Stimulated activated CD8-positive, alpha-beta memory T cell treated with anti-CD3 and anti-CD28 coated beads, Interleukin-4, amount 100 ng/mL, for 48 hours (primary cell): ENCODE measurements at places on chromosomes 5 and 9.

DNA sequence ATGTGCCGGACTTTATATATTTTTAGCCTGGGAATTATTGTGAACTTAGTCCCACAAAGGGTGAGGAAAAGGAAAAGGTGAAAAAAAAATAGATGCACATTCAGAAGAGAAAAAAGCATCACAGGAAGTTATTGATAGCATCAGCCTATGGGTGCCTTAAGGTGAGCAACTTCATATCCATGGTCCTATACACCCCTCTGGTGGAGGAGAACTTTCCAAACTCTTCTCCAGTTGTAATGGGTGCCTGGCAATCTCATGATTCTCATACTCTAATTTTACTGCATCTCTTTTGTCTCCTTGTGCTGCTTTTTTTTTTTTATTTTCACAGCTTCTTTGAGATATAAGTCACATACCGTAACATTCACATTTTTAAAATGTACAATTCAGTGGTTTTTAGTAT, 107.4 kb downstream of the JAKMIP2 start:
- DNase-seq = no peak

DNA sequence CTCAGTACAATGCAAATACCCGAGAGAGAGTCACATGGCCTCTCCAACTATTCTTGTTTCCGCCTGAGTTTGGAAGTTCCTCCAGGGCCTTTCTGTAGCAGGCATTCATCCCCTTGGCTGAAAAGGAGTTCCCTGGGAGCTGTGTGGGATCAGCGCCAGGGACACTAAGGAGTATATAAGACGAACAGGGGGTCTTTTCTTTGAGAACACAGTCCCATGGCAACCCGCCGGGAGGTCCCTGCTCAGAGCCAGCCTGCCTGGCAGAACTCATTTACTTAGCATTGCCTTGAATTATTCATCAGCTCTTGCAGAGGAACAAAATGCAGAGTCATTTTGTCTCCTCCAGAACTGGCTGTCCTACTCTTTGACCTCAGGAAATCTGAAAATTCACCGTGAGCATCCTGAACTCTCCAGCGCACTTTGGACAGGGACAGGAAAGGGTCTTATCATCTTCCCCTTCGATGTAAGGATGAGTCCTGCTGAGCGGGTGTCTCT, 120.4 kb upstream of the OSMR start:
- no peak for DNase-seq

DNA sequence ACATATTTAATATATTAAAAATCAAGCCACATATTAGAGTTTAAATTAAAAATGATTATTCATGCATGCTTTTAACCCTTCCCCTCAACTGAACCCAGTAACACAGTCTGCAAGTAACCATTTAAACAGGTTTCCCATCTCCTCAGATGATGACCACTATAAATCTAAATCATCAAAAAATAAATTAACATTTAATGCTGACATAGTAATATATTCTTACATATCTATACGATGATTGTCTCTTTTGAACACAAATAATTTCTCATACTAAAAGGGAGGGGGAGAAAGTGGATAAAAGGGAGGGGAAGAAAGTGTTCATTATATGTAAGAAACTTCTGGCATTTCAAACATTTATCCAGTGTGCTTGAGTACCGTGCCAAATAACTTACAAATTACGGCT, 701.6 kb downstream of the MTRR start:
- DNase-seq = no peak

GRCh38 chr5:170791325-170791954, 7.9 kb downstream of the GABRP start:
- DNase-seq = peak; percentile 35

GRCh38 chr5:3596261-3596825, 711 bp downstream of the IRX1 start:
- no peak for DNase-seq

- DNase-seq = no peak
These were observed 38.9 kb upstream of the TNFSF15 start for GRCh38 chr9:114844766-114845165.

- DNase-seq = no peak
These were observed 188.5 kb upstream of the CCNG1 start for GRCh38 chr5:163248871-163249270.

DNA sequence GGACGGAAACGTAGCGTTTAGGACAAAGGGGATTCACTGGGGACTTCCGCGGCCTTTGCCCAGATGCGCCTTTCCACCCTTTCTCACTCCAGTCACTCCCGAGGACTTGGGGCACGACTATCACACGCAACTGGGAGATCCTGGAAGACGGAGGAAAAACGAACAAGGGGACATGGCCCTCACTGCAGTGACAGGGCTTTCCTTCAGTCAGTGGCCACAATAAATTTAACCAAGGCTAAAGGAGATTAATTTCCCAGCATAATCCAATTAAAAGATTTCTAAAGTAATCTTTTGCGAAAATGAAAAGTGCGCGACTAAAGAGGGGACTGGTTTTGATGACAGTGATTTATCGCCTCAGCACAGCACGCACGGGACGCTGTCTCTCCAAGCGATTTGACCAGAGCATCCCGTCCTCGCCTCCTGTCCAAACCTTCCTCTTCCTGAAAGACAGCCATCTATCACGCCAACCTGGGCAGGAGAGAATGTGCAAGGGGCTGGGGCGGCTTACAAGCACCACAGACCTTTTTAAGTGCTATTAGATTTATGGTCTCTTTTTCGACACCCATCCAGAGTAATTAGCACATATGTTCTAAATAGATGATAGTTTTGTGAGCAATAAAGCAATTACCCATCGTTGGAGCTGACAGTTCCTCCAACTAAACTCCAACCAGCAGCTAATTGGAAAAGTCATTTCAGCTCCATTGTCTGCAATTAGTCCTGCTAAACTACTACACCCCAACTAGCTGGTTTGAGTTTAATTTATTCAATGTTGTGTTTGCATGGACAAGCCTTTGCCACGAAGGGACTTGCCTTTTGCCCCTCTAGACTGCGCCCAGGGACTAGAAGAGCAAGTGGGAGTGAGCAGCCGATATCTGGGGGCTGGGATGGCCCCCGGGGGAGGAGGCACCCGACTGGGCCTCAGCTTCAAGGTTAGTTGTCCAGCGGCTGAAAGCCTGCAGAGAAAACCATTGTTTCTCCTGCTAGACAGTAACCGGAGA, 7.4 kb downstream of the NR2F1-AS1 start:
- no peak for DNase-seq

DNA sequence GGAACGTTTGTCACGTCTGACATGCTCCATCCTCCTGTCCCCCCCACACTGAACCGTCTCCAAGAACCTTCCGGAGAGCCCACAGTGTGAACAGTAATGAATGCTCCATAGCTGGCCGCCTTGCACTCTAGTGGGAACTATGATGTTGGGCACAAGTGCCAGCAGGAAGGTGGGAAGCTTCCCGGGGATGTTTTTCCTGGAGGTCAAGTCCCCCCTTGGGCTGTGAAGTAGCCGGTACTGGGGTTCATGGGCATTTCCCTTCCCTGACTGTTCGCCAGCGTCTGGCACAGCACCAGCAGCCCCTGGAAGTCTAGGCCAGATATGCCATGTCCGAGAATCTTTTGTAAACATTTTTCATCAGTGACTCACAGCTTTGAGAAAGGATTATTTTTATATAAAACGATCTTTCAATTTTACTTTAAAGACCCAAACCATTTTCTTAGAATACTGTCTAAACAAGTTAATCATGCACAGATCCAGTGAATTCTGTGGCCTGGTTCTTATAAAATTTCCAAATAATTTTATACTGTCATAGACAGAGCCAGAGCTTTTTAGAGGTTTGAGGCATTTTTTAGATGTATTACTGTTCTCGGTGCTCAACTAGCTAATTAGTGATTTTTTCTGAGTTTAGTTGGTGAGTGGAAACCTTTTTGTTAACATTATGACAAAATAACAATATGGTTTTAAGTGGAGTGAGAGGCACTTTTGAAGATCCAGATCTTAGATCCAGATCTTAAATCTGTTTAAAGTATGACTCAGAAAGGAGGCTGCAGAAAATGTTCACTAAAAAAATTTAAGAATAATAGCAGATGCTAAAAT, 11.6 kb downstream of the ABL1 start:
- DNase-seq = no peak

GRCh38 chr9:131839281-131840084, 99.6 kb upstream of the RAPGEF1 start:
- DNase-seq = peak; percentile 71

DNA sequence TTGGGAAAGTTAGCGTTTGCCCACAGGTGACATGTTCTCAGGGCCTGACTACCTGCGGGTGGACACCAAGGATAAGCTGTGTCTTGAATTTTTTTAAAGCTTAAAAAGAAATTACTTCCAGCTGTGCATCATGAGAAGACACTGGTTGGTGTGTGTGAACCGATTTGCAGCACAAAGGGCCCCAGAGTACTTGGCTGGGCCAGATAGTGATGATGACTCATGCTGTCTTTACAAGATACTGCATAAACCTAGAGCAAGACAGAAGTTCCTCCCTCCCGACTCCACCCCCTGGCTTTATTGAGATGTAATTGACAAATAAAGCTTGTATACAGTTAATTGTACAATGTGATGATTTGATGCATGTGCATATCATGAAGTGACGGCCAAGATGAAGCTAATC, 212.8 kb downstream of the NXNL2 start:
- no peak for DNase-seq

DNA sequence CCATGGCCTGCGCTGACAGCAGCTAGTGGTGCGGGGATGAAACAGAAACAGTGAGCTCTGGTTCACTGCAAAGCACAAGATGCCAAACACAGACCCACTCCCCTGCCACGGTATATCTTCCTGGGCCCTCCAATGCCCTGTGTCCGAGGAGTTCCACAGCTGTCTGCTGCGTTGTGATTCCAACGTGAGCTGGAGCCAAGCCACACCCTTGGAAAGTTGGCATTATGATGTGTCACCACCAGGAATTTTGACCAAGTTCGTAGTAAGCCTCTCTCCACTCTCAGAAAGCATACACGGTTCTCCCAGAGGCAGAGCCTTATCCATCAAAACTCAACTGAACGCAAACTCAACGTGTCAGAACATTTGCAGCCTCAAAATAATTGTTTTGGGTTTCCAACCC, 55.6 kb downstream of the MACROH2A1 start:
- DNase-seq = no peak

GRCh38 chr5:172641359-172642050, 442 bp downstream of the NEURL1B start:
- no peak for DNase-seq

DNA sequence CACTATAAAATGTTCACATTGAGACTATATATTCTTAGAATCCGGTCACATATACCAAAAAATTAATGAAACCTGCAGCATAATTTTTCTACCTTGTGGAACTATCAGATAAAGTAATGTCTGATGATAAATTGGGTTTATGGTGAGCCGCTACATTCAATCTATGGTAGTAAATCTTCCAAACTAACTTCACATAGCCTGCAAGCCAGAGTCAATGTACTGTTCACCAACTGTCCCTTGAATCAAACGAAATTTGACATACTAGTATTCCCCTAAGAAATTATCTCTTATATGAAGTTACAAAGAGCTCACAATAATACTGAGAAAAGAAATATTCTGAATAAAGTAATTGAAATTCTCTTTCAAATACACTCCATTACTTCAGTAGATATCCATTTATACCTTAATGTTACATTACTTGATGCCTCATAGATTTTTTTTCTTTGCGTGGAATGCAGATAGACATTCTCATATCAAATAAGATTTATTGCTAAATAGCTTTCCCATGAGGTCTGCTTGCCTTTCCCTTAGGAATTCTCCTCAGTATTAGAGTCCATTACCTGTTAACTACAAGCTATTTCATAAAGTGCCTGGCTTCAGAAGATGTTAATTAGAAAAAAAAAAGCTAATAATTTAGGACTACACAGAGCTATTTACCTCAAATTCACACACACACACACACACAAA, 169.5 kb downstream of the PTPRD start:
- no peak for DNase-seq

GRCh38 chr5:172837640-172838039, 3.6 kb downstream of the ERGIC1 start:
- DNase-seq = peak; percentile 38

- DNase-seq = no peak
These were observed 586.7 kb downstream of the HINT1 start for GRCh38 chr5:130578354-130578753.

- no peak for DNase-seq
These were observed 1833.8 kb downstream of the EFNA5 start for GRCh38 chr5:105836887-105837286.

DNA sequence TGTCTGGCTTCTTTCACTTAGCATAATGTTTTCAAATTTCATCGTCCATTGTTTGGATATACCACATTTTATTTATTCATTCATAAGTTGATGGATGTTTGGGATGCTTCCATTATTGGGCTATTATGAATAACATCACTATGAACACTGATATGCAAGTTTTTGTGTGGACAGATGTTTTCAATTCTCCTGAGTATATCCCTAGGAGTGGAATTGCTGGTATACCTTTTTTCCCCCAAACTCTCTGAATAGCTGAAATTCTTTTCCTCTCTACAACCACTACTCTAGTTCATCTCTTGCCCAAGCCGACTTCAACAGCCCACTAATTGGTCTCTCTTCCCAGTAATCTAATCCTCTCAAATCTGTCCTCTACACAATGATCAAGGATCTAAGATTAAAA, 4.7 kb upstream of the ZFR start:
- no peak for DNase-seq

GRCh38 chr9:112120030-112120341, 55.1 kb downstream of the SUSD1 start:
- no peak for DNase-seq

DNA sequence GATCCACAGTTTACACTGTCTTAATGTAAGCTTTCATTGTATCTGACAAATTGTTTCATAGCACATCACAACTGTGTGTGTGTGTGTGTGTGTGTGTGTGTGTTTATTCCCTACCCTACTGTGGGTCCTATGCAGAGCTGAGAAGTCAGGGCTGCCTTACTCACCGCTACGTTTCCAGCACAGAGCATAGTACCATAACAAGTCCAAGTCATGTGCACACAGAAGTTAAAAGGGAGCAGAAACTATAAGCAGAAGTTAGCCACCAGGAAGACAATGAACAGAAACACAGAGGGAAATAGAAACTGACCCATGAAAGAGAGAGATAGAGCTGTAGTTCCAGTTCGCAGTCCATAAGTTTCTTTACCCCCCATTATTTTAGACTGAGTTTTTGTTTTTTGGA, 38.2 kb upstream of the DMXL1 start:
- DNase-seq = no peak

GRCh38 chr9:17509151-17509550, 69.7 kb upstream of the SH3GL2 start:
- no peak for DNase-seq

GRCh38 chr9:135611142-135611874, 28.0 kb downstream of the GLT6D1 start:
- no peak for DNase-seq
